ENCODE measurements at places on chromosomes 7 and 10.

GRCh38 chr7:10779465-10780399 lies 193.9 kb upstream of the PHF14 start:
- no peak for DNase-seq

DNA sequence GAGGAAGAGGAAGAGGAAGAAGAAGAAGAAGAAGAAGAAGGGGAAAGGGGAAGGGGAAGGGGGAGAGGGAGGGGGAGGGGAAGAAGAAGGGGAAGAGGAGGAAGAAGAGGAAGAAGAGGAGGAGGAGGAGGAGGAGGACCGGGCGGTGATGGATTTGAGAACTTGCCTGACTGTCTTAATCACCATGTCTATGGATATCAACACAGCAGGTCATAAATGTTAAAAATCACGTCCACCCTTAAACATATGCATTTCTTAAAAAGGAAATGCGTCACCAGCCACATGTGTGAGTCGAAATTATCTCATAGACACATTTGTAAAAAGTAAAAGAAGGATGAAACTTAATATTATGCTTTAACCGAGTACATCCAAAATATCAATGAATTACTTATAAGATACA lies 42.1 kb upstream of the INSIG1 start:
- DNase-seq, result no peak

DNA sequence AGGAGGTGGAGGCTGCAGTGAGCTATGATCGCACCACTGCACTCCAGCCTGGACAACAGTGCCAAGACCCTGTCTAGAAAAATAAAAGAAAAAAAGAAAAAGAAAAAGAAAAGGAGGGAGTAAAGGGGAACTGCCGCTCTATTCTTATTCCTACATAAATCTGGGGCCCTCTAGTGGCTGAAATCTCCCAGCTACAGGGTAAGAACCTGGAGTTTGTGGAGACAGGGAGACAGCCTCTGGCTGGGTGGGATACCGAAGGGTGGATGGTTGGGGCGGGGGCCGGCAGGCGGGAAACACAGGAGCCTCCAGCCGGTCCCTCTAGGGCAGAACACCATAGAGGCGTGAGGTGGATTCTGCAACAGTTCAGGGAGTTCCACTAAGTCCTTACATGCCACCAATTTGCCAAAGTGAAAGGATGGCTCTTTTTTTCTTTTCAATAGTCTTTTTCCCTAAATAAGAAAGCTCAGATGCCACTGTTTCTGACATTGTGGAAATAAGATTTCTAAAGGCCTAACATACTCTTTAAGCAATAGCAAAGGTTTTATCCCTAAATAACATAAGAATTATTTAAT lies 117.3 kb downstream of the SVIL start:
- no peak for DNase-seq

DNA sequence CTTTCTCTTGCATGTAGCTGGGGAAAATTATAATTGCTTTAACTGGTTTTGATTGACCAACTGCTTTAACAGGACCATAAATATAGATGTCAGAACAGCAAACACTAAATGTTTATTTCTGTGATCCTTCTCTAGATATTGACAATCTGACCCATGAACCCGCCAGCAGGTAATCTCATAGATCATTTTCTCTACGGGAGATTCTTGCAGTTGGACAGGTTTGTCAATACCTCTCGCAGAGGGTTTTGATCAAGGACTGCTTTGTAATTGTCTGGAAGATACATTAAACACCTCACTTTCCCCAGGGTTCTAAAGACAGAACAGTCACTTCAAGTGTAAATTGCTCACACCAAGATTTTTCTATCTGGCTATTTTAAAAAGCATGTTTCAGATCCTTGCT lies 235.8 kb upstream of the RHOBTB1 start:
- DNase-seq, result no peak

DNA sequence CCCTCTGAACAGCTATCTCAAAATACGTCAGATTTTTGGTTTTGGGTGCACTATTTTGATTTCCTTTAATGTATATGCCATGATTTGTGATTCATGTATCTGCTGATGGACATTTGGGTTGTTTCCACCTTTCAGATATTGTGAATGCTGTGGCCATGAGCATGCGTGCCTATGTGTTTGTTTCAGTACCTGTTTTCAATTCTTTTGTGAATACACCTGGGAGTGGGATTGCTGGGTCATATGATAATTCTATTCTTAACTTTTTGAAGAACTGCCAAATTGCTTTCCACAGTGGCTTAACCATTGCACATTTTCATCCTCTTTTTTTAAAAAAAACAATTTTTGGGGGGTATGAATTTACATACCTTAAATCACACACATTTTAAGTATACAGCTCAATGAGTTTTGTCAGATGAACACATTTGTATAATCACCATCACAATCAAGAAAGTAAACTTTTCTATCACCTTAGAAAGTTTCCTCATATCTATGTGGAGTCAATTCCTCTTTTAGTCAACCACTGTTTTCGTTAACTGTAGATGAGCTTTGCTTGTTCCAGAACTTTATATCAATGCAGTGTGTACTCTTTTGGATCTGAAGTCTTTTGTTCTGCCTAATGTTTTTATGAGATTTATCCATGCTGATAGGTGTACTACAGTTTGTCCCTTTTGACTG lies 36.9 kb downstream of the CYP26A1 start:
- no peak for DNase-seq

- DNase-seq, result no peak
Measured at GRCh38 chr10:104090611-104091010, 4.9 kb upstream of the COL17A1 start.

- no peak for DNase-seq
Measured at GRCh38 chr7:117296066-117296465, 26.8 kb downstream of the WNT2 start.

GRCh38 chr7:66781408-66782090 lies 41.0 kb downstream of the RABGEF1 start:
- DNase-seq, result no peak

- no peak for DNase-seq
Measured at GRCh38 chr10:91381257-91381891, 28.8 kb upstream of the HECTD2 start.

DNA sequence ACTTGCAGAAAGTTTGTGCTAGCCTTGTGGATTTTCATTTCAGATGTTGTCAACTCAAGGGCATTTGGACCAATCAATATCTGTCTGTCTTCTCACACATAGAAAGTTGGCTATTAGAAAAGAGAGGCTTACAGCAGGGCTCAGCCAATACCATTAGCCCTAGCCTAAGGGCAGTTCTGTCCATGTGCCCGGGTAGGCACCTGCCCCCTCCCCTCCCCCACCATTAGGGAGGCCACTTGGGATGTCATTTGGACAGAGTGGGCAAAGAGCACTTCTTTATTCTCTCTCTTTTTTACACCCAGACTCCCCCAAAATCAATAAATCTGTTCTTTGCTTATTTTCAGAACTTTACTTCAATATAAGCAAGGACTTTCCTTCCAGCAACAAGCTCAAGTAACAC lies 188.5 kb upstream of the MKI67 start:
- DNase-seq, result no peak

DNA sequence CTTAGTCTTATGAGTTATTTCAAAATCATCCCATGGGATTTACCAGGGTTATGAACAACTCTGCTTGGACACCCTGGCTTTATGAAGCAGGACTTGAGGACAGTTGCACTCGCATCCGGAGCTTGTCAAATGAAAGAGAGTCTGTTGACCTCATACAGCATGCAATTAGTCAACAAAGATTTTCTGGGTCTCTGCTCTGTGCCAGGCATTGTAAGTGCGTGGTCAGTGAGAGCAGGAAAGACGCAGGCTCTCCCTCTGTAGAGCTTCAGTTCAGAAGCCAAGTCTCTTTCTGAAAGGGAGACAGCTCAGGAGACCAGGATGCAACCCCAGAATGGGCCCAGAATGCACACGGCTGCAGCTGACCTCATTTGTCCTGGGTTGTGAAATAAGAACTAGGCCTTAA lies 45.5 kb upstream of the DMBT1 start:
- no peak for DNase-seq

DNA sequence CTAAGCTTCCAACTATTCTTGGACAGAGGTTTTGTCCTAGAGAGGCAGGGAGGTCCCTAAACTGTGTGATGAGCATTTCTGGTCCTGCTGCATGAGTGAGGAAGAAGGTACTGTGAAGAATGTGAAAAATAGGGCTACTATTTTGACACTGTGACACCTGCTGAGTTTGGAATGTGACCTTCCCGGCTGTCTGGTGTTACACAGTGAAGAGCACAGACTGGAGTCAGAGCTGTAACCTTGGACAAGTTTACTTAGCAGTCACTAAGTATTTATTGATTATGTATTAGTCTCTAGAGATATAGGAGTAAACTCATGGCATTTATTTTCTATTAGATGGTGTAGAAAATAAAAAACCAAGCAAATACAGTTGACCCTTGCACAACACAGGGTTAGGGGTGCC lies 12.3 kb downstream of the GOLGA7B start:
- no peak for DNase-seq

DNA sequence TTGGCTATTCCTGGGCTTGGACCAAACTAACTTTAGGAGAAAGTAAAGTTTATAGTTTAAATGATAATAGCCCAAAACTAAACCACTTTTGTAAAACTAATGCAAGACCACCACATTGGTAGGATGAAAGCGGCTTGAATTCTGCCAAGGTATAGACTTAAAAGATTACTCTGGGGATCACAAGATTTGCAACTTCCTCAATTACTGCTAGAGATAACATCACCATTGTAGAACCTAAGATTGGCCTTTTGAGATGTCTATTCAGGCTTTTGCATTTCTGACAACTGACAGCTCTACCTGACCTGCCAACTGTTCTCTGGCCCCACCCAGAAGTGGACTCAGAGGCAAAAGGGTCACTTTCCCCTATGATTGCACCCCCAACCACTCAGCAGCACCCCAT lies 162.4 kb downstream of the TNS3 start:
- no peak for DNase-seq

GRCh38 chr7:8747338-8747737 lies 313.9 kb downstream of the NXPH1 start:
- no peak for DNase-seq

DNA sequence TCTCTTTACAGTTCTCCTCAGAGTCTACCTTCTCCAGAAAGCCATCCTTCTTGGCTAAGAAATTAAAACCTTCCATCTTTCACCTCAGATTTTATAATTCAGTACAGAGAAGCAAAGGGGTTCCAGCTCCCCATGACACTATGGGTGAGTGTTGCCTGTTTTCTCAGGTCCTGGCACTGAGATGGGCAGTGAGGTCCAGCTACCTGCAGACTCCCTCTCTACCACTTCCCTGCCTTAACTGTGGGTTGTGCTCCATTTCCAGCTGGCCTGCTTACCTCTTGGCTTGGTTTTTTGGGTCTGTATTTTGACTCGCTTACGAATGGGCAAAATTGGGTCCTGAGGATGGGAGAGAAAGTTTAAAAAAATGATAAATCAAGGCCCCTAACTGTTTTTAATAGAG lies 26.3 kb downstream of the ZCWPW1 start:
- no peak for DNase-seq

- DNase-seq, result no peak
Measured at GRCh38 chr10:129233351-129234148, 233.5 kb upstream of the MGMT start.

GRCh38 chr7:16594061-16594460 lies 51.5 kb downstream of the ANKMY2 start:
- DNase-seq, result no peak

DNA sequence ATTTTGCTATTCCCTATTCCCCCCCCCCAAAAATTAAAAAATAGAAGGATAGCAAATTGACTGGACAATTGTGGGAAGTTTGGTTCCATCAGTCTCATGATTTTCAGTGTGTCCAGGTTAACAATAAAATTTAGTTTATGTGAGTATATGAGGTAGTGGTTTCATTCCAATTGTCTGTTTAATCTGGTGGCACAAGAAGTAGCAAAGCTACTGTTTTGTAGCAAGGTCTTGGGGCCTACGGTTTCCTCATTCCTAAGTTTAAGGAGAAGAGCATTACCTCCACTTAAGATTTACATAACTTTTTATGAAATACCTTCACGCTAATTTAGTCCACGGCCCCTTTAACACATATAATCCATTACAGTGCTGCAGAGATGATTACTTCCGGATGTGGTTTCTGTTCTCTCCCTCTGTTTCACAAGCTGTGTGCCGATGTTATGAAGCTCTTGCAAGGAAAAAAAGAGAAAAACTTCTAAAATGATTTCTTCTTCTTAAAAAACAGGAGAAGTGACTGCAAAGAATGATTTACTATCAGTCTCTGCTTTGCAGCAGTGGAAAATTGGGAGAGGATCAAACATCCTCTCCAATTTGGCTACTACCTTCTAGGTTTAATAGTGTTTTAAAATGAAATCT lies 32.7 kb upstream of the NPVF start:
- peak; percentile 54 for DNase-seq

DNA sequence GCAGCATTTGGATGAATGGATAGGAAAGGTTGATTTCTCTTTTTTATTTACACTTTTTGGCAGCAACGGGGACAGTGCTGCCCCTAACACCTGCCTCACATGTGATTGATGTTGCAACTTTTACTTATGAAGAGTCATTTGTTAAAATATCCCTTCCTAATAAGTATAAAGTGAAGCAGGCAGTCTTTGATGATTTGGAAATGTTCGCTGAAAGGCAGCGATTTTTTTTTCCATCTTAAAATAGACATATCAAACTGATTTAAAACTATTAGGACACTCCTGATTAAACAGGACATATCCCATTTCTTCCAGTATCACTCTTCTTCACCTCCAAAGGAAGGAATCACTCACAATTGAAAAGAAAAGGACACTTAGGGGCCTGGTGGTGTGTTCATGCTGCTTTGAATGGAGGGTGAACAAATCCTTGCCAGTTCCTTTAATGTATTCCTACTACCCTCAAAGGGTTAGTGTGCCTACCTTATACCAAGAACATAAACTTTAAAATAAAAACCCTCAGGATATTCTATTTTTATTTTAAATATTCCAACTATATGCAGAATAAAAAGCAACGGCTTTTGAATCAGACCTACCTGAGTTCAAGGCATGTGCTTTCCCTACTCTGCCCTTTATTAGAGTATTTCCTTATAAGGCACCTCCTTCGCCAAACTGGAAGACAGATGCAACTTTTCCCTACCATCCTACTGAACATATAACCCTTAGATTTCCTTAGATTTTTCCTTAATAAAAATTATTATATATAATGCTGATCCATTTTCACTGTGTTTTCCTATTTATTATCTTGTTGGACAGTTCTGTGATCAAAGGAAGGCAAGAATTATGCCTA lies 1.1 kb downstream of the ADK start:
- no peak for DNase-seq

- no peak for DNase-seq
Measured at GRCh38 chr10:59960751-59961150, 54.4 kb upstream of the CCDC6 start.

Data from CD8-positive, alpha-beta memory T cell (primary cell).